ENCODE measurements at places on chromosomes 2 and 18.

GRCh38 chr2:186457908-186458307 lies 28.2 kb upstream of the ZC3H15 start:
- no peak for DNase-seq

DNA sequence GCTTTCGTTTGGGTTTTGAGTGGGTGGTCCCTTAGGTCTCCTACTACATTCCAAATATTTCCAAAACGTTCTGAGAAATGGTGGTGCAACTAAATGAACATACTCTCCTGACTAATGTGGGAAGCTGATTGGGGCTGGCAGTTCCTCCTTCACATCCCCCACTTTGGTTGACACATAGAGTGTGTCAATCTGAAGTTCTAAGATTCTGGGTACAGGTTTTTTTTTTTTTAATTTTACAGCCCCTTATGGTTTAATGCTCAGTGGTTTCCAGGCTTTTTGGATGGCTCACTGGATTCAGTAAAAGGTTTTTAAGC lies 58.4 kb upstream of the ITGB6 start:
- no peak for DNase-seq

DNA sequence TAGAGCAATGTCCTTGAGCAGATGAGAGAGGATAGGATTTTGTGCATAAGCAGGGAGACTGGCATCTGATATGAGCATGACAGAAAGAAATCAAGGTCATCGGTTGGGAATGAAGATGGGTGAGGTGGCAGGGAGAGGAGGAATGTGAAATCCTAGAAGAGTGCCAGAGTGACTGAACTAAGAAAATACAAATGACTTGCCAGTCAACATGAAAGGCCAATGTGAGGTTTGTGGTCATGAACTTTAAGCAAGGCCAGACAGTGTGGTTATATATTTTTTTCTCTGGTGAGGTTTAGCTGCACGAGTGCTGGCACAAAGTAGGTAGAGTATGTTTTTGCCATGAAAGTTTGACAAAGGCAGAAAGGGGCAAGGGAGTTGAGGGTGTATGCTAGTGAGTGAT lies 21.2 kb downstream of the QPCT start:
- no peak for DNase-seq

DNA sequence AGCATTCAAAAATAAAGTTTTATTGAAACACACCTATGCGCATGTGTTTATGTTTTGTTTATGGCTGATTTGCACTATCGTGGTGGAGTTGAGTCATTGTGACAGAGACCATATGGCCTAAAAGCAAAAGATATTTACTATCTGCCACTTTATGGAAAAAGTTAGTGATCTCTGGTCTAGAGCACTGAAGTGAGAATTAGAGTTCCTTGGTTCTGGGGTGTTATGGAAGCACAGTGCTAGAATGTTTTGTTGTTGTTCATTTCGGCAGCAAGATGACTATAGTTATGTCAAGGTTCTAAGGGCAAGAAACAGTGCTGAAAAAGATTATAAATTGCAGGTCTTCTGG lies 416.5 kb downstream of the SLC4A3 start:
- DNase-seq: no peak

GRCh38 chr18:10057894-10058791 lies 144.3 kb downstream of the VAPA start:
- no peak for DNase-seq

DNA sequence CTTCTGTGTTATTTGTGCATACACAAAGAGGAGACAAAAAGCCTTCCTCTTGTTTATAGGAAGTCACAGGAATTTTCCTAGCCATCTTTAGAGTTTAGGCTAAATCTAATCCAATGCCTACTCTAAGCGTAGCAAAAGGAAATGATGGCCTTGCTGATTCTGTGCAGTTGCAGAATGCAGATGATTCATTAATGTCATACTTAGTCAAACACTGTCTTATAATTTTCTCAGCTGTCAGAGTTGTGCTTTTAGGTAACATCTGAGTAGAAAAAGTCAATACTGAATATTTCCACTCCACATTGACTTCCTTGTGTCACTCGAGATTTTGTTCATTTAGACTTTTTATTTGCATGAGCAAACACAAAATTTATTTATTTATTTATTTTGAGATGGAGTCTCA lies 157.9 kb upstream of the FOSL2 start:
- DNase-seq: no peak

GRCh38 chr18:24801001-24801400 lies 340.6 kb downstream of the HRH4 start:
- no peak for DNase-seq

GRCh38 chr18:35502052-35502451 lies 4.3 kb upstream of the INO80C start:
- DNase-seq: no peak

GRCh38 chr2:15648593-15649525 lies 57.2 kb downstream of the DDX1 start:
- DNase-seq: no peak

- no peak for DNase-seq
Measured at GRCh38 chr2:111106706-111107105, 14.0 kb upstream of the BCL2L11 start.

- DNase-seq: no peak
Measured at GRCh38 chr2:232860593-232861241, 9.3 kb upstream of the SNORC start.

DNA sequence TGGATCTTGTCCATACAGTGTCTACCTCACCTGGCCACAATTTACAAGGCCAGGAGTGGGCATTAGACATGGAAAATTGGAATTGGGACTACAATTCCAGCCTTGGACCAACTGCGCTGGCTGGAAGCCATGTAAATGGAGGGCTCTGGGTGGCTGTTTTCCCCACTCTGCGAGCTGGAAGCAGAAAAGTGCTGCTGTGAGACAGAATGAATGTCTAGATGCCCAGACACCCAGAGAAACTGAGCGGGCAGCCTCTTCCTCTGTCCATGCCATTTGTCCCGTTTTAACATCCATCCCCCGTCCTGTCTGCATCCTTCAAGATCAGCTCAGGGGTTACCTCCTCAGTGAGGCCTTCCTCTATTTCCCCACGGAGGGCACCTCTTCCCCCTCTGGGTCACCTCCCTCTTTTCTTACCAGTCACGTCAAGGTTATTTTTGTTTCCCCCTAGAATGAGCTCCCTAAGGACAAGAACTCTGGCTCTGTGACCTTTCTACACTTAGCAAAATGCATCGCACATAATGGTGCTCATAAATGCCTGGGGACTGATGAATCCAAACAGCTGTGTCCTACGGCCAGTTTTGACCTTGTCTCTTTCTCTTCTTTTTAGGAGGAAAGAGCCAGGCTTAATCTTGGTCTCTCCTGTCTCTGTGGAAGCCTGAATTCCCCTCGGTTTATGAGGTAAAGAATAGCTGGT lies 41.2 kb downstream of the MCFD2 start:
- DNase-seq: no peak

DNA sequence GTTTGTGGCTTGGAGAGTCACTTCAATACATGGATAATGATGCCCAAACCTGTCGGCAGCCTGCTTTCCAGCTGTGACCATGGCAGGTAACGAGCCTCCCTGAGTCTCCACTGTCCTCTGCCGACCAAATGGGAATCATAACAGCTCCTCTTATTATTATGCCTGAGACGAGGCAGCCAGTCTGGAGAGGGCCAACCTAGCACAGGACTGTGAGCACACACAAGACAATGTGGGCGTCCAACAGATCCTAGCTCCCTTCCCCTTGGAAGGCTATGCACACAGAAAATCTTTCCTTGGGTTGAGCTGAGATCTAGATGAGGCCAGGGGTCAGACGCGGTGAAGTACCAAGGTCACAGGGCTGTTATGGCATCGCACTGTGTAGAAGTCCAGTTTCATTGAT lies 890 bp upstream of the SLC4A3 start:
- DNase-seq: no peak

DNA sequence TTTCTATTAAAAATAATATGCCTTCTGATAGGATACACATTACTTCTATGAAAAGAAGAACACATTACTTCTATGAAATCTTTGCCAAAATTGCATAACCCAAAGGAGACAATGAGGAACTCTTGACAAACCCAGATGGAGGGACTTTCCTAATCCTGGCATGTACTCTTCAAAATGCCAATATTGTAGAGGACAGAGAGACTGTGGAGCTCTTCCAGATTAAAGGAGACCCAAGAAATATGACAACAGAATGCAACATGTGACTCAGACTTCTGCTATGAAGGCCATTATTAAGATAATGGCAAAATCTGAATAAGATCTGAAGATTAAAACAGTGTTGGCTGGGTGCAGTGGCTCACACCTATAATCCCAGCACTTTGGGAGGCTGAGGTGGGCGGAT lies 22.2 kb downstream of the SOWAHC start:
- no peak for DNase-seq

DNA sequence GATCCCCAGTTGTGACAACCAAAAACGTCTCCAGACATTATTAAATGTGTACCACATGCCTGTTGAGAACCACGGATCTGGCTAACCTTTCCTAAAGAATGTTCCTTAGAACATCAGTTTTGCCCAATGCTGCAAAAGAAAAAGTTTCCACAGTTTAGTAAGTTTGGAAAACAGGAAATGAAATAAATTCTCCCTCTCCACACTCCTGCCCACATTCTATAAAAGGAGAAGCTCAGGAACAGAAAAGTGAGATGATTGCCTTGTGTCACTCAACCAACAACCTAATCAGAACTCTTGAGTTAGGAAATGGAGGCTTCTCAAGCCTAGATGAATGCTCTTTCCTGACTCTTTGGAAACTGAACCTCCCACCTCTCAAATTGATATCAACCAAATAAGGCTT lies 56.1 kb upstream of the NFE2L2 start:
- no peak for DNase-seq

- DNase-seq: no peak
Measured at GRCh38 chr18:36315736-36316135, 18.2 kb downstream of the FHOD3 start.

- DNase-seq: no peak
Measured at GRCh38 chr2:38281095-38281742, 95.9 kb downstream of the ATL2 start.

- no peak for DNase-seq
Measured at GRCh38 chr2:11250400-11251196, 93.8 kb downstream of the ROCK2 start.

DNA sequence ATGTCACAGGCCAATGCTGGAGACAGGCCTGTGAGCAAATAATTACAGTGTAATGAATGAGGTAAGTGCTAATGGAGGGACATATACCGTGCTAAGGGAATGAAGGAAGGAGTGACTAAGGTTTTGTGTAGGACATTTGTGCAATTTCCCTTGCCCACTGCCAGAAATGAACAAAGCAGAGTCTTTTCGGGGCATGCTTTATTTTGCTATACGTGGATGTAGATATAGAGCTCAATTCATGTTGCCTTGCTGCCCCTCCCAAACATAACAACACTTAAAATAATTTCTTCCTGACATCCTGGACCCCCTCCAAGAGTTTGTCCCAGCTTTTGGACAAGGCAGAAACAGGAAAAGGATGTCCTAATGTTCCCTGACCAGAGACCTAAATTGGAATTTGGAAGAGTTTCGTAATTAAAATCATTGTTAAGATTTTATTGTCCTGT lies 23.7 kb upstream of the CD28 start:
- DNase-seq: no peak

Measured in brain pericyte (primary cell).